ENCODE measurements at places on chromosomes 16 and 17. TPM values are rescaled to one million over a fixed set of nuclear protein-coding genes. Genes with fewer than 3 reads are reported as not detected.

SMIM36 gene
- total RNA-seq = not detected

ABCA6 gene
- 8.7 TPM for total RNA-seq

ITGAL gene
- 48.1 TPM for total RNA-seq

ALOXE3 gene
- total RNA-seq = not detected

KCNH4 gene
- 0.31 TPM for total RNA-seq

CCL23 gene
- 5.1 TPM for total RNA-seq

TM4SF5 gene
- total RNA-seq = not detected

RNU2-1 gene
- not detected for total RNA-seq

SDR42E1 gene
- total RNA-seq = 5.7 TPM

MT3 gene
- total RNA-seq = not detected

CCL8 gene
- total RNA-seq = 0.95 TPM

DOC2A gene
- 2.4 TPM for total RNA-seq

CBFA2T3 gene
- total RNA-seq = 11.8 TPM

PIK3R6 gene
- total RNA-seq = 3.0 TPM

TBKBP1 gene
- 9.0 TPM for total RNA-seq

KRTAP1-5 gene
- not detected for total RNA-seq

CDRT15 gene
- not detected for total RNA-seq

GAA gene
- total RNA-seq = 83.6 TPM

KRTAP9-8 gene
- total RNA-seq = not detected

USH1G gene
- total RNA-seq = not detected

ACSM2A gene
- not detected for total RNA-seq

HOXB8 gene
- total RNA-seq = not detected

TPSD1 gene
- total RNA-seq = not detected

ZSCAN10 gene
- 0.21 TPM for total RNA-seq

ZG16 gene
- 0.06 TPM for total RNA-seq

IGSF6 gene
- 35.7 TPM for total RNA-seq

CTRB1 gene
- total RNA-seq = not detected

LPCAT2 gene
- 25.3 TPM for total RNA-seq

GNGT2 gene
- total RNA-seq = 4.7 TPM

FBRS gene
- total RNA-seq = 80.8 TPM

OR3A3 gene
- 0.63 TPM for total RNA-seq

CCL16 gene
- not detected for total RNA-seq

KRT28 gene
- total RNA-seq = not detected

CCDC40 gene
- total RNA-seq = 34.5 TPM

DGKE gene
- total RNA-seq = 38.2 TPM

RAP1GAP2 gene
- 16.7 TPM for total RNA-seq

HS3ST3A1 gene
- 3.8 TPM for total RNA-seq

CPNE7 gene
- total RNA-seq = 2.2 TPM

CENPX gene
- total RNA-seq = 21.5 TPM

MYLK3 gene
- total RNA-seq = 4.6 TPM

TEKT3 gene
- 1.4 TPM for total RNA-seq

FOXN1 gene
- total RNA-seq = 0.25 TPM

ARL2BP gene
- 45.1 TPM for total RNA-seq

CCL1 gene
- not detected for total RNA-seq

KNOP1 gene
- 12.7 TPM for total RNA-seq

SULT1A4 gene
- 10.2 TPM for total RNA-seq

FLII gene
- total RNA-seq = 152 TPM

KRT33B gene
- not detected for total RNA-seq

NBR1 gene
- 127 TPM for total RNA-seq

LGALS9 gene
- total RNA-seq = 19.8 TPM

ZNF205 gene
- total RNA-seq = 9.8 TPM

GPS1 gene
- total RNA-seq = 71.0 TPM
